ENCODE measurements at places on chromosomes 12 and 14.
A peak's percentile ranks its signal among the peaks of the same experiment; 100 is the strongest.

GRCh38 chr14:34794217-34794616 is 79.8 kb upstream of the CFL2 start:
- DNase-seq: no peak

GRCh38 chr12:3292677-3293412 is 198.2 kb upstream of the PRMT8 start:
- no peak for DNase-seq

GRCh38 chr14:68113343-68113930 is 293.9 kb downstream of the RAD51B start:
- DNase-seq: no peak

DNA sequence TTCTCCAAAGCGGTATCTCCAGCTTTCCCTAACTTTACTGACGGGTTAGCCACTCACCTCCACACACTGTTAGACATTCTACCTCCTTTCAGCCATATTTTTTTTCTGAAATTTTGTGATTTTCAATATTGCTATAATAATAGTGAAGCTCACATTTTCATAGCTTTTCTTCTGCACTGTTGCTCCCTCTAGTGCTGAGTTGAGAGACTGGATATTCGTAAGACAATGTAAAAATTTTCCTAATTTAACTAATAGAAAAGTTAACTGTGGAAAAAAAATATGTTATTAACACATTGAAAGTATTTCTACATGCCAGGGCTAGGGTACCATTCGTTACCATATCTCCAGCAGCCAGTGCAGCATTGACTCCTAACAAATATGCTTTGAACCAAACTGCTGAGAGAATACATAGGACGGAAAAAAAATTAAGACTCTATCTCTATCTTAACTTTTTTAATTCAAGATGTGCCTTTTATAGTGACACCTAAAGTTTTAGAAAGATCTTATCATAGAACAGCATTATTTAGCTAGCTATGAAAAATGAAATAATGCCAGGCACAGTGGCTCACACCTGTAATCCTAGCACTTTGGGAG is 48.7 kb upstream of the ABCC9 start:
- peak; percentile 5 for DNase-seq

DNA sequence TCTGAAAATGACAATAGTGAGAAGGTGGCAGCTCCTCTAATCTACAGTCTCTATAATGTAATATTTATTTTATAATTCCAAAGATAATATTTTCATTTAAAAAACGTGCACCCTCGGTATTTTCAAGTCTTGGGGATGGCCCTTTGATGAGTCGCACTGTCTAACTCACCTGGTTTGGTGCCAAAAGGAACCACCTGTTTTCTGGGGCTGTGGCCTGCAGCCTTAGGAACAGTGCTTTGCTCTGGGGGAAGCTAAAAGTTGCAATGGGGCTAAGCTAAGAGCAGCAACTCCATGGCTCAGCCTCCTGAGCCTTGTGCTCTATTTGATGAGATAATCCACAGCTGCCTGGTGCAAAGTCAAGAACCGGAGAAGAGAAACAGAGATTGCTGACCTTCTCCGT is 6.4 kb upstream of the ENDOU start:
- DNase-seq: no peak

DNA sequence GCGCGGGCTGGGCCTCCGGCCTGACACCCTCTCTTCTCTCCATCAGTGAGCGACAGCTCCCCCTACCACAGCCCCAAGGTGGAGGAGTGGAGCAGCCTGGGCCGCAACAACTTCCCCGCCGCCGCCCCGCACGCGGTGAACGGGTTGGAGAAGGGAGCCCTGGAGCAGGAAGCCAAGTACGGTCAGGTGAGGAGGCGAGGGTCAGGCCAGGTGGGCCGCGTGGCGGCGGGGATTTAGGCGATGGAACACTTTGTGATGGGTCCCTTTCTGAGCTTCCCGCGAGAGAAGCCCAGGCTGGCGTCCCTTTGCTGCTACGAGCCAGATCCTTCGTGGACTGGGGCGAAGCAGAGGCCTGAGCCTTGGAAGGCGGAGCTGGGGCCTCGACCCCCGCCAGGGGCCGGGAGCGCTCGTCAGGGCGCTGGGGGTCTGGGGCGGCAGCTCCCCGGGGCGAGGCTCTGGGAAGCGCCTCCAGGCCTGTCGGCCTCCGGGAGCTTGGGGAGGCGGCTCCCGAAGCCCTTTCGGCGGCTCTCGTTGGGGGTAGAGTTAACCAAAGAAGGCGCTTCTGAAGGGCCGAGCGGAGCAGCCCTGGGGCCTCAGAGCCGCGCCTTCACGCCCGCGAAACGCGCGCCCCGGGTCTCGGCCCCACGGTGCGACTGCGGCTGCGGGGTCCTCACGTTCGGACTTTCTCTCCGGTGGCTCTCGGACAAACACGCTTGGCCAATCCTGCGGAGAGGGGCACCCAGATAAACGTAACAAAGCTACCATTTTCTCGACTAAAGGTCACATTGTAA is 5.0 kb downstream of the PAX9 start:
- no peak for DNase-seq

DNA sequence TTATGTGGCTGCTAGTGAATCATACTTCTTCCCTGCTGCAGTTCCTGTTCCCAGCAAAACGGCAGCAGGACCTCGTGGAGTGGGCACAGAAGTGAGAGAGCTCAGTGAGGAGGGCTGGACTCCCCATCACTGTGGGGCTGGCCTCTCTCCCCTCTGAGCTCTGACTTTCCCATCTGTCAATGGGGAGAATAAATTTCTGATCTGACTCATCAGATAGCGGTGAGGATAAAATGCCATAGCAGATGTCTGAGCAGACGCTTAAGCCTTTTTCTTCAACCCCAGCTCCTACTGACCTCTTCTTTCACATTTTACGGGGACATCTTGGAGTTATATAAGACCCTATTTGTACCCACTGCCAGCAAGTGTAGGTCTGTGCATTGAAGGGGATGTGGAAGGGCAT is 116.6 kb downstream of the CRACR2A start:
- DNase-seq: no peak

DNA sequence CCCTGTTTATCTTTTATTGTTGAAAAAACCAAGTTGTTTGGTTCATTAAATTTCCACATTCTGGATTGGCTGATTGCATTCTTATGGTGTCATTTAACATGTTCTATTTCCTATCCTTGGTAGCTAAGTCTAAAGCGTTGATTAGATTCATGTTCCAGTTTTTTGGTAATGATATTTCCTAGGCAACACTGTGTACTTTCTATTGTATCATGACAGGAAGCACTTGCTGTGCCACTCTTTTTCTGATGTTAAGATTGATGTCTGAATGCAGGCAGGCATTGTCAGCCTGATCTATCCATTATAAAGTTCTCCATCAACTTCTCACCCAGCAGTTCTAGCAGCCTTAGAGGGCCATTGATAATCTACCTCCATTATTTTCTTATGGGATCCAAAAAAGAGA is 91.1 kb upstream of the ARID2 start:
- no peak for DNase-seq

DNA sequence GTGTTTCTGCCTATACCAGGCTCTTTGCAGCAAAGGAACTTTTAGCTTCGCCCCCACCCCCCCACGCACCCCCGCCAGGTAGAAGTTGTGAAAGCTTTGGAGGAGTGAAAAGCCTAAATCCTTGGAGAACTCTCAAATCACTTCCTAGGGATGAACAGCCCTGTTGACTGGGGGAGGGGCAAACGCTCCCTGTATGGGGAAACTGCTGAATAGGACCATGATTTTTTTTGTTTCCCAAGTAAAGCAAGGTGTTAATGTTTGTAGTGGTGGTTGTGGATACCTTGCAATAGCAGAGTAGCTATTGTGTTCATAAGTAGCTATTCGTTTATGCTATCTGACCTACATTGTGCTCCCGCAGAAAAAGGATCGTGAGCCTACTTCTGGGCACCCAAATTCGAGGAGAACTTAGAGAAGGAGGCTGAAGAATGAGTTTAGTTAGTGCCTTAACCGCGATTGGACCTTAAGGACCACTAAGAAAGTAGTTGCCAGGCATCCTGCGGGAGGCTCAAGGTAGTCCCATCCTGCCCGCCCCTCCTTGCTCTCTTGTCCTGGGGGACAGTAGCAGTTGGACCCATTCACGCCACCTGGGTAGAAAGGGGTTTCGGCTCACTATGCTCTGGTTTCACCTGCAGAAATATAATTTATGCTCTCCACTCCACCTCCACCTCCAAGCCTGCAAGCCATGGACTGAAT is 901 bp upstream of the NFKBIA start:
- no peak for DNase-seq

DNA sequence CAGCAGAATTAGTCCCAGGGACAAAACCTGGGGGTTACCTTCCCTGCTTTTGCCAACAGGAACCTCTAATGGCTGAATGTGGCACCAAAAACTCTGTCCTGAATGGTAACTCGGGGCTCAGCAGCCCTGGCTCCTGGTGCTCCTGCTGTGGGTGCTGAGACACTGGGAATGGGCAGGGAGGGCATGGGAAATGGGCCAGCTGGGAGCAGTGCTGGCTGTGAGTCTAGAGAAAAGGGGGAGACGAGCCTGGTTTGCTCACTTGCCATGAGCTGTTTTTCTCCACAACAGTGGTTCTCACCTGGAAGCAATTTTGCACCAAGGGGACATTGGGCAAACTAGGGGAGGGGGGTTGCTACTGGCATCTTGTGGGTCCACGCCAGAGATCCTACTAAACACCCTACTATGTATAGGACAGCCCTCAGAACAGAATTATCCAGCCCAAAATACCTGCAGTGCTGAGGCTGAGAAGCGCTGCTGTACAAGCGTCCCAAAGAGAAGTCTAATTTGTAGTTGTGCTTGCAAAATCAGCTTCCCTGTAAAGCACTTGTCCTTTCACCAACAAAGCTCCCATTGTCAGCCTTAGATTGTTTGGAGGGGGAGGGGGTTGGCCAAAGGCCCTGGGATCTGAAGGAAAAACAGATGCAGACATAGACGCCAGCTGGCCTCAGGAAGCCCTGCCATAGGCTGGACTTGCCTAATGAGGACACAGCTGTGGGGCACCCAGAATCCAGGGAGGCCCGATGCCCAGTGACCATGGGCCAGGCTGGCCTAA is 3.6 kb downstream of the LRRC74A start:
- DNase-seq: no peak

GRCh38 chr12:78430551-78430950 is 434.0 kb upstream of the SYT1 start:
- DNase-seq: no peak

- DNase-seq: no peak
These were observed 12.3 kb upstream of the GPRC5D start for GRCh38 chr12:12964255-12964654.

- DNase-seq: no peak
These were observed 426.6 kb downstream of the EGLN3 start for GRCh38 chr14:33524244-33524643.

DNA sequence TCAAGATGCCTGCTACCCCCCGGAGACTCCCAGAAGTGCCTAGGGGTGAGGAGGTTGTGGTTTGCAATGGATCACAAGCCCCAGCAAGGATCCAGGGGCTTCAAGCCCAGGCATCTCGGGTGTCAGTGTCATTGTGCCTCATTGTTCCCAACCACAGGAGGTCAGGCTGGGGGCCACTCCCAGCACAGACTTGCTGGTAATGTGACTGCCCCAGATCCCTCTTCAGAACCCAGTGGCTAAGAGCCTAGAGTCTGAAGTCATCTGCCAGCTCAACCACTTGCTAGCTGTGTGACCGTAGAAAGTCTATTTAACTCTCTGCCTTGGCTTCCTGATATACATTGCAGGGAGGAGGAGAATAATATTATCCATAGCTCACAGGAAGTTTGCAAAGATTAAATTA is 7.7 kb upstream of the ASB2 start:
- no peak for DNase-seq

GRCh38 chr14:70685474-70686197 is 43.9 kb downstream of the TTC9 start:
- DNase-seq: no peak

DNA sequence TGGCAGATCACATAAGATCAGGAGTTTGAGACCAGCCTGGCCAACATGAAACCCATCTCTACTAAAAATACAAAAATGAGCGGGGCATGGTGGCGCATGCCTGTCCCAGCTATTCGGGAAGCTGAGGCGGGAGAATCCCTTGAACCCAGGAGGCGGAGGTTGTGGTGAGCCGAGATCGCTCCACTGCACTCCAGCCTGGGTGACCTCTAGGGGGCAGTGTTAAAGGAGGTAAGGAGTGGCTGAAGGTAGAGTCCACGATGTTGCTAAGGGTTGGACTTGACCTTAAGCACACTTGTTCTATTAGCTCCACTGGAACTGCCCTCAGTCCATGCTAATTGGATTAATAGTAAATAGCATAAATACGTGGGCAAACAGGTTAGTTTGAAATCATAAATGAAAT is 62.4 kb upstream of the PSMC1 start:
- DNase-seq: no peak

GRCh38 chr14:104253901-104254353 is 115.5 kb downstream of the KIF26A start:
- DNase-seq: no peak

DNA sequence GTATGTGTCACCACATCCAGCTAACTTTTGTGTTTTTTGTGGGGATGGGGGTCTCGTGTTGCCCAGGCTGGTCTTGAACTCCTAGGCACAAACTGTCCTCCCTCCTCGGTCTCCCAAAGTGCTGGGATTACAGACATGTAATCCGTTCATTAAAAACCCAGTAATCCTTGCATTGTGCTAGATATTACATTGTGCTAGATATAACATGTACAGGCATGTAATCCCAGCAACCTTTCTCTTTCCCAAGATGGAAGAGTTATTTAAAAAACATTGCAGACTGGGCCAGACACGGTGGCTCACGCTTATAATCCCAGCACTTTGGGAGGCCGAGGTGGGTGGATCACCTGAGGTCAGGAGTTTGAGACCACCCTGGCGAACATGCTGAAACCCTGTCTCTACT is 19.7 kb downstream of the ELK3 start:
- no peak for DNase-seq

DNA sequence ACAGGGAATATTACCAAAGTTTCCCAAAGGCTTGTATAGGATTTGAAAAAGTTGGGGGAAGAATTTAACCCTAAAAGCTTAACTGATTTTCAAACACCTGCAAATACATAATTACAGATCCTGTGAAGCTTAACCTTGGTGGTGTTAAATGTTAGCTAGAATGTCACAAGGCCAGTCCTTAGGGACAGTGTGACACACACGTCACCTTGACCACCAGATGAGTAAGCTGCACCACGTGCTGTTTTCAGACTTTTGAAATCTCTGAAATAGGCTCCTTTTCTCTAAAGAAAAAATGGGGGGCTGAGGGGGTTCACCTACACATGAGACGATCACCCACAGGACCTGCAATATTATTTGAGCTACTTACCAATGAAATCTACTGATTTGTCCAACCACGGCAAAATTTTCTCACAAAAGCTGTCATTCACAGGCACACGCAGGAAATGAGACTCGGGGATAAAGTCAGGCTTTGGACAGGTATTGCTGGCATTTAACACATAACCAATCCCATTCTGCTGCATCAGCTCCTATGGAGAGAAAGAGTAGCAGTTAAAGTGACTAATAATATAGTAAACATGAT is 75.9 kb downstream of the DUSP16 start:
- no peak for DNase-seq

GRCh38 chr12:59329462-59329861 is 266.4 kb upstream of the SLC16A7 start:
- DNase-seq: no peak

DNA sequence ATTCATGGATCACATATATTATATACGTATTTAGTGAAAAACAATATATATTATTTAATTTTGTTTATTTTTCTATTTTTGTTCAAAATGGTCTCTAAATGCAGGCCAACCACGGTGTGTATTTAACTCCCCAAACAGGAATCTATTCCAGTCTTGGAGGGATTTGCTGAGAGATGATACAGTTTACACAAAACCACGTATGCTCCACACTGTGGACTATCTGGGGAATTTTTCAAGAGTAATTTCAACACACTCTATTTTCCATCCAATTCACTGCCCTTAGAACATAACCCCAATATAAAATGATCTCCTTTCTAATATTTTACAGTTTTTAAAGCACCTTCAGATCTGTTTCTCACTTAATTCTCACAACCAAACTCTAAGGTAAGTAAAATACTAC is 15.3 kb downstream of the EML1 start:
- no peak for DNase-seq
